ENCODE measurements at places on chromosomes 6 and 20.

- DNase-seq: peak; percentile 4
These were observed 420 bp downstream of the SOX4 start for GRCh38 chr6:21593927-21594415.

DNA sequence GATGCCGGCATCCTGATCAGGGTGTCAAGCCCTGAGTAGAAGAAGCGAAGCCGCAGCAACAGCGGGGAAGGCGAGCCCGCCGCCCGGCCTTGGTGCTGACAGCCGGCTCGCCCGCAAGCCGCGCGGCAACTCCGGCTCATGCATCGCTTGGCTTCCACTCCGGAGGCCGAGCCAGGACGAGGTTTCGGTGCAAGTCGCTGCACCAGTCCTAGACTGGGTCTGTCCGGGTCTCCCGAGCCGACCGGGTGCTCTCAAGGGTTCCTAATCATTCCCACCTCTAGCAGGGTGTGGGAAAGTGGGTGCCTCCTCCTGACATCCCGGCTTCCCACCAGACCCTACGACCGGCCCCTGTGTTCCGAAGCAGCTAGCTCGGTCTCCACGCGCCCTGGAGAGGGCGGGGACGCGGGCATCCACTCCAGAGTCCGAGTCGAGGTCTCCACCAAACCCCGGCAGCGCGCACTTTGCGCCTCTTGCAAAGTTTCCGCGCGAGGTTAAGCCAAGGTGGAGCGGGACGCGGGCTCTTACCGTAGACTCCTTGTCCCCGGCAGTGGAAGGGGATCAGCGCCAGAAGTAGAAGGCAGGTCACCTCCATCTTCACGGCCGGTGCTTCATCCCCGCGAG lies 1.4 kb downstream of the MDGA1 start:
- peak; percentile 23 for DNase-seq

GRCh38 chr20:56483970-56484369 lies 15.5 kb downstream of the RTF2 start:
- no peak for DNase-seq

DNA sequence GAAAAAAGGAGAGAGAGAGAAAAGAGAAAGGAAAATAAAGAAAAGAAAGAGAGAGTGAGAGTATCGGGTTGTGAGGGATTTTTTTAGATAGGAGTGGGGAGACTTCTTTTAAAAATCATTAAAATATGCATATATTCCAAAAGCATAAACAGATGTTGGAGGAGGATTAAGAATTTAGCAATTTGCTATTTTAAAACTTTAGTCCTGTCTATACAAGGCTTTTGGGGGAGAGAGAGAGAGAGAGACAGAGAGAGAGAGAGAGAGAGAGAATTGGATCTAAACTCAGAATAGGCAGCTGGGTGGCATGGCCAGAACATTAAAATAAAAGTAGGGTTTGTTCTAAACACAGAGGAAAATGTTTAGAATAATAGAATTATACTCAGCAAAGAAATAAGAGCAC lies 72.1 kb downstream of the SOD2 start:
- DNase-seq: no peak

DNA sequence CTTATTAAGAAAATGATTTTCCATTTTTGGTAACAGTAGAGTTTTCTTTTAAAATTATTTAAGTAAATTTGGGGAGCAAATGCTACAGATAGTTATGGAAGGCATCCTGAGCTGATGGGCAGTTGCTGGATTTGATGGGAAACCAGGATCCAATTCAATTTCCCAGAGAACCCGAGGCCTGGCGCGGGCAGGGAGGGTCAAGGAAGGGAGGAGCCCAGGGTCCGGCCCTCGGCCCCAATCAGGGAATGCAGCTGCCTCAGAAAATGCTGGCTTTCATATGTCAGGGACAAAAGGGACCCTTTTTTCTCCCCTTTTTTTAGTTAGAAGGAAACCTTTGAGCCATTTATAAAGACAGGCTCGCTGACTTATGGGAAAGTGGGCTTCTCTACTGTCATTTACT lies 42.1 kb downstream of the CTCFL start:
- no peak for DNase-seq

DNA sequence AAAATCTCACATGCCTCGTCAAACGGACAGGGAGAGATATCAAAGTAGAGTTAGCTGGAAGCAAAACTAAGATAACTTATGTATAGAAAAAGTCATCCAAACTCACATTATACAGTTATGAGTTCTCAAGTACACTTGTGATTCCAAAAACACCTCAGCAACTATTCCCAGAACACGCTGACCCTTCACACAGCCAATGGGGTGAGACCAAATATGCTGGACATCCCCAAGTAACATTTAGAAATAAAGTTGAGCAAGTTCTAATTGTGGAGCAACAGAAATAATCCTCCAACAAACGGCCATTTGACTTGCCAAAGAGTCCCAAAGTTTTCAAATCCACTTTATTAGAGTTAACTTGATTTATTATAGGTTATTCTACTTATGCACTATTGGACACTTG lies 52.4 kb downstream of the LY86 start:
- no peak for DNase-seq

DNA sequence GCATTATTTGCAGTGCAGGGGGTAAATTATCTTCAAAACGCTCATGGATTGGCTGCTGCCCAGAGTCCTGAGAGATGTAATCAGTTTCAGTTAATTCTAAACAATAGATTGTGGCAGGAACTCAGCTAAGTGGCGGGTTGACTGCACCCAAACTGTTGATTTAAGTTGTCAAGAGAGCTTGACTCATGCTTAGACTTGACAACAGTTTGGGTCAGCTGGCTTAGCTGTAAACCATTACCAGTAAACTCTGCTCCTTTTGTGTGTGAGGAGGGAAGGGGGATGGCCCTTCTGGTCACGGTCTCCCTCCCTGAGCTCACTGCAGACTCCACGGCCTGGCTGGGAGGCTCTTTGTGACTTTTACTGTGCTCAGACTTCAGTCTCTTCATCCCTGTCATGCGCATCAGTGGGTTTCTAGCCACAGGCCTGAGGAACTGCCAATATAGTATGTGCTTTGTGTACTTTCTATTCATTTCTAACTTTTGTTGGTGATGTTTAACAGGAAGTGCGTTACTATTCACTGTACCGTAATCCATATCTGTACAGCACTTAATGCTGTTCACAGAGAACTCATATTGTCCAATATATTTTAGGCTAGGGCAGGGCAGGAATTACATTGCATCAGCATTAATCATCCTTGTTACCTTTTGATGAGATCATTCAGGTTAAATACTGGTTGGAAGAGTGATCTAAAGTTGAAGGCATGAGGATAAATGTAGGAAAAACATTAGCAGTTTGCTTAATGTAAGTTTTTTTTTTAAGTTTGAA lies 488.3 kb downstream of the CDKAL1 start:
- DNase-seq: no peak

GRCh38 chr6:49866485-49866943 lies at the start of gene CRISP1:
CRISP1 (minus strand) TSS chr6:49866535; CDS start chr6:49857400, 9,135 bp downstream.
- no peak for DNase-seq

DNA sequence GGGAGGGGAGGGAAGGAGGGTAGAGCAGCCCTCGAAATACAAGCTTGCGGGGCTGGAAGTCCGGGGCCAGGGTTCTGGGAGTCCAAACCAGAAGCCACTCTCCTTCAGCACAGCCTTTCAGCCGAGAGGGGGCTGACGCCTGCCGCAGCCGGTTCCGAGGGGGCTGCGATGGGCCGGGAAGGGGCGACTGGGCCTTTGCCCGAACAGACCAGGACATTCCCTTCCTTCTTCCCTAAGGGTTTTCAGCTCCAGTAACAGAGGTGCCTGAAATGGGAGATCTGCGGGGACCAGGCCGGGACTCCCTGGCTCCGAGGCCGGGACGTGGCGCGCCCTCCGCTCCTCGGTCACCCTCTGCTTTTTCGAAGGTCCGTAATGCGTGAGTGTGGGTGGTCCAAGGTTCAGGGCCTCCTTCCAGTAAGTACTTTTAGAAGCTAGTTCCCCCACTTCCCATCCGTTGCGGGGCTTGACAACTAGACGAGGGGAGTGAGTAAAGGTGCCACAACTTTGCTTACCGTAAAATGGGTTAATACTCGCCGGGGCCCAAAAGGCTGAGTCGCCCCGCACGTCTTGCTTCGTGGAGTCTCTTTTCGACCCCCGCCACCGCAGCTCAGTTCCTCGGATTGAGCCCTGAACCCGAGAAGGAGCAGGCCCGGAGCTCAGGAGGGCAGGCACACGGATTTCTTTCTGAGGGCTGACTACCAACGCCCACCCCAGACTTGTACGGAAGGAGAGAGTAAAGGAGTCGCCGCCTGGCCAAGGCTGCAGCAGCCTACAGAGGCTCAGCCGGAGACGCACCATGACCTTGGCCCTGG lies 2.9 kb upstream of the OLIG3 start:
- DNase-seq: no peak

DNA sequence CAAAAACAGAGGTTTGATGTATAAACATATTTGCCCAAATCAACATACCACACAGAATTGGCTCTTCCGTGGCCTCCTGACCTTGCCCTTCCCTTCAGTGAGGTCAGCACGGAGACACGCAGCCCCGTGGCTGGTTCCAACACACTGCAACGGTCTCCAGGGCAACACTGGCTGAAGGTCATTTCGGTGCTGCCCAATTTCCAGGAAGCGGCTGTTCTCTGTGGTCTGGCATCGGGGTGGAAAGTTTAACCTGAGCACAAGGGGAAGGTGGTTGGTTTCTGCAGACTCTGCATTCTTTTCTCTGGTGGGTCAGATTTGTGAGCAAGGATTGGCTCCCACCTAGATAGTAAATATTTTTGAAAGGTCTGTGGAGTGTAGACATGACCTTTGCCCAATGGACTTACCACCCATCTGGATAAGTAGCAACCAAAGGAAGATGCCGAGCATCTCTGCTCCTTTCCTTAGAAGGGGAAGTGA lies 177.6 kb upstream of the PHACTR1 start:
- DNase-seq: no peak

DNA sequence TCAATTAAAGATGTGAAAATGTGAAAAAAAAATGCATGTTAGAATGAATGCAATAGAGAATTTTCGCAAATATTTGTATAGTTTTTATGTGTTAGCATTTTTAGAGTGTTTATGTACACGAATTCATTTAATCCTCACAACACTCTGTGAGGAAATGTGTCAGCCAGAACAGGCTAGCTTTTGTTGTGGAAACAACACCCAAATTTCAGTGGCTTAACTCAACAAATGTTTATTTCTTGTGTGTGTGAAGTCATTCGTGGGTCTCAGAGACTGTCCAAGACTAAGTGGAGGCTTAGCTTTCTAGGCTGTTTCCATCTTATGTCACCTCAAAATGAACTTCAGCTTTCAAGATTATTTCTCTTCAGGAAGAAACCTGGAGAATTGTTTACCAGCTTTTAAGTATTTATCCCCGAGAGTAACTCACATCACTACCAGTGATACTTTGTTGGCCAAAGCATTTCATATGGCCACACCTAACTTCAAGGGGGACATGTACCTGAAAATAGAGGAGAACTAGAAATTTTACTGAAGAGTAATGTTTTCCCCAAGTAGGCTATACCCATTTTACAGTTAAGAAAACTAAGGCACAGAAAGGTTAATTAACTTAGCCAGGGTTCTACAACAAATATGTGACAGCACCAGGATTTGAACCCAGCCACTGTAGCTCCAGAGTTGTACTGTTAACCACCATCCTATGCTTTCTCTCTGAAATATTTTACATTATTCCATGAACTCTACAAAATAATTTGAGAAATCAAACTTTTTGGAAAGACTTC lies 306.1 kb downstream of the QKI start:
- DNase-seq: no peak

Data from stimulated activated CD4-positive, alpha-beta T cell treated with anti-CD3 and anti-CD28 coated beads, Interleukin-12 subunit alpha, Interleukin-12 subunit beta, amount 100 ng/mL, for 4 hours (primary cell).